ENCODE measurements at places on chromosomes 6 and 20.

- no peak for DNase-seq
Measured at GRCh38 chr6:91877994-91878393, 1291.1 kb upstream of the MAP3K7 start.

GRCh38 chr6:1716396-1716795 lies 106.7 kb downstream of the FOXC1 start:
- no peak for DNase-seq

DNA sequence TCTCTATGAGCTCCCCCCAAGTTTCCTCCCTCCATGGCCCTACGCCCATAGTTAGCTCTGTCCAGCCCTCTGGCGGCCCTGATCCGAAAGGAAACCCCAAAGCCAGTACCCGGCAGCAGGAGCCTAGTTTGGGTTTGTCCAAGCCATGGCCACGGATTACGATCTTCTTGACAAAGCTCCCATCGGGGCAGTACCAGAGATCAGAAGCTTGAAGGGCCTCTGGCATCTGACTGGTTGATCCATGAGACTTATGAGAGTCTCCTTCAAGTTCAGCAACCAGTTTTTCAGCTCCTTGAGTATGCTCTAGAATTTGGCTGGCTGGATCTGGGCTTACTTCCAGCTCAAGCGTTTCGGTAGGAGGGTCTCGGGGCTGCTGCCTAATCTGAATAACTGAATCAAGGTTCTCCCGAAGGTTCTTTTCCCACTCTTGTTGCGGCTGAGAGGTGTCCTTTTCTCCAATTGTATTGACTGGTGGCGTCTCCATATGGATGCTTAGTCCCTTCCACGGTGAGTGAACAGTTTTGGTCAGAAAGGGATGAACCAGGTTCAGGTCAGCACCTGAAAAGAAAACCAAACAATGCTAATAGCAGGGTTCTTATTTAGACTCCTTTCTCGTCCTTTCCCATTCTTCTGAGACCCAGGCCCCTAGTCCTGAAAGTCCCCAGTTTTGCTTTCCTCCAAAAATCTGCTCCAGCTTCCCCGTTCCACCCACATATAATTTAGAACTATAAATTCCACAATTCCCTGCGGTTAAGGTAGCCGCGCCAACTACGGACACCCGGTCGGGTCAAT lies 595 bp downstream of the FKBPL start:
- no peak for DNase-seq

- peak; percentile 35 for DNase-seq
Measured at GRCh38 chr6:161850562-161850961, 576.7 kb upstream of the AGPAT4 start.

DNA sequence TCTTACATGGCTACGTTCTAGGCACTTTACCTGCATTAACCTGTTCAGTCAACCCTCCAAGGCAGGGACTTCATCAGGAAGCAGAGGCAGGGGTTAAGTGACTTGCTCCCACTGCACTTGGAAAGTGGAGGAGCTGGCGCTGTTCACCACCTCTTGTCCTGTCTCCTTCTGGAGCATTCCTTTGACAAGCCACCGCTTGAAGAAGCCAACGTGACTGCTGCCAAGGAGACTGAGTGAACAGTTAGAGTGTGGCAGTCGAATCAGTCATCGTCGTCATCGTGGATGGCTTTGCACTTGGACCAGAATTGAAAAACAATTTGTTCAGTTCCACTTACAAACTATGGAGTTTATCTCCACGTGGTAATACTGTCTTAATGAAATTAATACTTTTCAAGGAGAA lies 60.9 kb downstream of the TULP4 start:
- DNase-seq, result no peak

DNA sequence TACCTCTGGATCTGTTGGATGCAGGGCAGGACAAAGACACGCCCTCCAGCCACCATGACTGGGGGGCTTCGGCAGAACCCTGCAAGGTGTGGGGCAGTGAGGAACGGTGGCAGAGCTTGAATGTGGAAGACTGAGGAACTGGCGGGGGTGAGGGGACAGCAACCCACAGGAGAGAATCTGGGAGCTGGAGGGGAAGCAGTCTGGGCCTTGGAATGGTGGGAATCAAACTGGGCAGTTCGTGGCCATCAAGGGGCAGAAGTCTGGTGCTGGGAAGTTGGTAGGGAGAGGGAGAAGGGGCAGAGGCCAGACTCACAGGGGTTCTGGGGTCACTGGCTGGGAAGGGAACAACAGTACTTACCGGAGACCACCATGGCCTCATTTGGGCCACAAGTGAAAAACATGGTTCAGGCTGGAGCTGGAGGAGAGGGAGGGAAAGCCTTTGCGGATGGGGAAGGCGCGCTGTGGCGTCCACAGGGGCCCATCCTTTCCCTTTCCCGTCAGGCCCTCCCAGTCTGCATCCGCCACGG lies 635 bp downstream of the FLOT1 start:
- no peak for DNase-seq

DNA sequence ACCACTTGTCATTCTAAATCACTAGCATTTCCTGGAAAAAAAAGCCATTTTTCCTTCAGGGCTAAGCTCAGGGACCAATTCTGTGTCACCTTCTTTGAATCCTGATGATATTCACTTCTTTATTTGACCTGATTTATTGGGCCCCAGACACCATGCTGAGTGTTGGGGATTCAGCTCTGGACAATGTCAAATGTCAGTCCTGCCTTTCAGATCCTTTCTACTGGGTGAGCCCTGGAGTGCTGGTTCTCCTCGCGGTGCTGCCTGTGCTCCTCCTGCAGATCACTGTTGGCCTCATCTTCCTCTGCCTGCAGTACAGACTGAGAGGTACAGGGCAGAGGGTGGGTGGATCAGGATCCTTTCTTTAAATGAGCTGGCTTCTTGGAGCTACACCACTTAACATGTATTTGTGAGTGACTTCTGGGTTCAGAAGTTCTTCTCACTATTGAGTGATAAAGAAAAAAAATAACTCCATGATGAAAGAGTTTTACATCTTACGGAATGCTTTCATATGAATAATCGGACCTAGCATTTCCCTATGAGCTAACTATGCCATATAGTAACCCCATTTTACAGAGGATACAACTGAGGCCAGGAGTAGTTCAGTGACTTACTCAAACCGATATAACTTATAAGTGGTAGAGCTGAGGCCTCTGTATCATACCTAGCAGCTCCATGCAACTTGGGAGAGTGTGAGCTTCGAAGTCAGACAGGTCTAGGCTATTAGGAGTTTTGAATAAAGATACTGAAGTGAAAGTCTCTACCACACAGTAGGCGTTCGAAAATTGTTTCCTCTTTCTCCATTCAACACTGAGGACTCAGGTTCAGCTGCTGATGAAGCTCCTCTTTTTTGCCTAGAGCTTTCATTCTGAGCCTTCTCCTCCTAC lies 9.3 kb downstream of the MOG start:
- no peak for DNase-seq

GRCh38 chr20:57402206-57403125 lies 11.3 kb downstream of the RBM38 start:
- DNase-seq, result no peak

- DNase-seq, result no peak
Measured at GRCh38 chr6:25100288-25100687, 164.5 kb upstream of the RIPOR2 start.

- DNase-seq, result no peak
Measured at GRCh38 chr6:152920016-152920415, 62.8 kb downstream of the FBXO5 start.

DNA sequence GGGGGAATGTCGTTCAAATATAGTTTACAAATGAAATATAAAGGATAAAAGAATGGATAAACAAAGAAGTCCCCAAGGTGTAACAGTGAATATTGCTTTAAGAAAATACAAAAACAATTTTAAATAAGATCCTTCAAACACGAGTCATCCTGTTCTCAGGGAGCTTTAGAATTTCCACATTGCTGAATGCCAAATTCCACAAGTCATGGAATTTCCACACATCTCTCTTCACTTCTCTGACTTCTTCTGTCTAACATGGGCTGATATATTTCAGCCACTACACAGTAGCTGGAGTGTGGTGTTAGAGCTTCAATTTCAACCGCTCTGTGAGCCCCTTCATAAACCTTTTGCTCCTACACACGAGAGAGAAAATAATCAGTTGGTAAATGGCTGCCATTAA lies 28.0 kb downstream of the IL22RA2 start:
- DNase-seq, result no peak

DNA sequence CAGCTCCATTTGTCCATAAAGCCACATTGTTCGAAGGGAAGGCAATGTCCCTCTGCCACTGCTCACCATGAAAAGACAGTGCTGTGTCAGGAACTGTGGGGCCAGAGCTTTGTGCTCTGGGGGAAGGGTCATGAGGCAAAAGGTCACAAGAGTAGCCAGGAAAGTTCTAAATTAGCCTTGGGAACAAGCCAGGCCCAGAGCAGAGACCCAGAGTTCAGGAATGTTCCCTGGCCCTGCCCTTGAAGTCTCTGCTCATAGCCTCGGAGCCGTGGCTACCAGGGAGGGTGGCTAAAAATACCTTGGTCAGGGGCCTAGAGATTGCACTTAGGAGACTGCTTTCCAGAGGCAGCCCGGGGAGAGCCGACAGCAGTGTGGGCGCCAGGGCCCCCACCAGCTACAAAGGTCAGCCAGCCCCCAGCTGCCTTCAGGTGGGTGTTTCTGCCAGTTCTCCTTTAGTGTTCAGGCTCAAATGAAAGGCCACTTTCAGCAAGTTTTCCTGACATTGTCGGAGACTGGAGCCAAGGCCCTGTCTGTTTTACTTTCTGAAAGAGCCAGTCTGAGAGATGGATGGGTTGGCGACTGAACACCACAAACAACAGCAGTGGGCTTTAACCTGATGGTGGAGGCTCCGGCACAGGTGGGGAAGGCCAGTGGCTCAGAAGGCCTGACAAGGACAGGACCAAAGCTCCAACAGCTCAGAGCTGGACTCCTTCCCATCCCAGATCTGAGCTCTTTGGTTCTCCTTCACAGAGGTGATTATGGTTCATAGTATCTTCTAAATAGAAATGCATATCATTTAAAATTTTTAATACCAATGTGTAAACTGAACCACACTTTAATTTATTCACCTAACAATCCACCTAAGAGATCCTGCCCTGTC lies 76.2 kb downstream of the CDH26 start:
- DNase-seq, result no peak

- no peak for DNase-seq
Measured at GRCh38 chr20:62677678-62678077, 31.0 kb upstream of the NTSR1 start.

DNA sequence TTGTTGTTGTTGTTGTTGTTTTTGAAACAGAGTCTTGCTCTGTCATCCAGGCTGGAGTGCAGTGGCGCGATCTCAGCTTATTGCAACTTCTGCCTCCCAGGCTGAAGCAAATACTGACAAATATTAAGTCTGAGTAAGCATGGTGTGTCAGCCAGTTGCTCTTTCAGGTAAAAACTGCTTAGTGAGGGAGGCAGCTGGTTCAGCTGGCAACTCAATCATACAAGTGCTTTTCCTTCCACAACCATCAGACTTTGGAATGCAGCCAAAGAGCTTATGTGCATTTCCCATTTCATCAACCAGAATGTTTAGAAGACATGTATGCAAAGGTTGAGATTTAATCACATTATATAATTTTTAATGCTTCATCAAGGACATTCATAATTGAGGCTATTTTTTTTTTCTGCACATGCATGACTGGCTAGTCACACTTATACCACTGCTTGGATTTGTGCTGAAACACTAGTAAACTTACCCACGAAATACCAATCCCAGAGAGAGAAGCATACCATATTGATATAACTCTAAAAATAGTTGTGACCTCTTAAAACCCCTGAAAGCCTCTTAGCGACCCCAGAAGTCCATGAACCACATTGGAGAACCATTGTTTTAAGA lies 56.0 kb downstream of the CLIC5 start:
- DNase-seq, result peak; percentile 21

DNA sequence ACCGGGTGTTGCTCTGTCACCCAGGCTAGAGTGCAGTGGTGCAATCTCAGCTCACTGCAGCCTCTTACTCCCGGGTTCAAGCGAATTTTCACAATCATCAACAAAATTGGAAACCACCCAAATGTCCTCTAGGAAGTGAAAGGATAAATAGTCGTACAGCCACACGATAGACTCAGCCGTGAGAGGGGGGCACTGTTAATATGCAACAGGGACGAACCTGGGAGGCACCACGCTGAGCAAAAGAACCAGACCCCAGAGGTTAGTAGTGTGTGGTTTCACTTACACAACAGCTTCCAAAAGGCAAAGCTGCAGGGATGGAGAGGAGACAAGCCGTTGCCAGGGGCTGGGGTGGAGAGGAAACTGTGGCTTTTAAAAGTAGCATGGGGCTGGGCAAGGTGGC lies 30.1 kb upstream of the NTSR1 start:
- DNase-seq, result no peak

- no peak for DNase-seq
Measured at GRCh38 chr6:52115891-52116604, 28.6 kb upstream of the PKHD1 start.

DNA sequence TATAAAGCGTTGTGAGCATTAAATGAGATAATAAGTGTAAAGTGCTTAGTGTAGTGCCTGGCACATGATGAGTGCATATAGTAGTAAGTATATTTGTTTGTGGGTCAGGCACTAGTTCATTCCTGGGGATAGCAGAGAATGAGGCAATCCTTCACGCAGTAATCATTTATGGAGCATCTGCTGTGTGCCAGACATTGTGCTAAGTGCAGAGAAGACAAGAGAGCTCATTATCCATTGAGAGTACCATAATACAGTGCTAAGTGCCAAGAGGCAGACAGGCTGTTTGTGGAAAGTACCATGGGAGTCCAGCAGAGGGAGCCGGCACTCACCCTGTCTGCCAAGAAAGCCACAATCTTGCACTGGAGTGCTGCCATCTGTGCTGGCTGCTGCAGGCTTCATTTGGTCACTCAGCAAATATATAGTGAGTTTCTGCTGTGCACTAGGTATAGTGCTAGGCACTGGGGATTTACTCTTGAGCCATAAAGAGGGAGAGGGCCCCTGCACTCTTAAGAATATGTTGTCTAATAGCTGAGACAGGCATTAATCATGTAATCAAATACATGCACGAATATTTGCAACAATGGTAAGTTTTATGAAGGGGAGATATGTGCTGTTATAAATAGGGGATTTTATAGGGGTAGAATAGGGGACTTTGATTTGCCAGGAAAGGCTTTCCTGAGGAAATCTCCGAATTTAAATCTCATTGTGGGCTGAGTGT lies 12.9 kb upstream of the MROH8 start:
- DNase-seq, result peak; percentile 60

- DNase-seq, result no peak
Measured at GRCh38 chr6:137497721-137498463, 3.7 kb upstream of the OLIG3 start.

DNA sequence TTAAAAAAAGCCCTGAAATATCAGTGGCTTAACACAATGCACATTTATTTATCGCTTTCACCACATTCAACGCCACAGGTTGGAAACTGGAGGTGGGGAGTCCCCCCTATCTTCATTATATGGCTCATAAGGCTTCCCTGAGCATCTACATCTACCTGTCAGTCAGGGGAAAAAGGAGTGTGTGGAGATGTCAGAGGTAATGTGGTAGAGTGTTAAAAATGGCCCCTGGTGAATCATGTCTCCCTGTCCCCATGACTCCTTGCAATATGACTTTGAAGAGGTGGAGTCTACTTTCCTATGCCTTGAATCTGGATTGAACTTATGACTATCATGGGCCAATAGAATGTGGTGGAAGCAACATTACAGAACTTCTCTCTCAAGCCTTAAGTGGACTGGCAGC lies 65.5 kb upstream of the BTBD3 start:
- no peak for DNase-seq

GRCh38 chr6:121522265-121522664 lies 86.8 kb downstream of the GJA1 start:
- DNase-seq, result no peak

GRCh38 chr6:32796848-32797776 lies 19.7 kb downstream of the HLA-DOB start:
- DNase-seq, result peak; percentile 20

GRCh38 chr6:125101631-125102030 lies 51.9 kb upstream of the TPD52L1 start:
- DNase-seq, result no peak
